NCI-H1930 (cell line): ENCODE measurements at places on chromosomes 4 and X.

DNA sequence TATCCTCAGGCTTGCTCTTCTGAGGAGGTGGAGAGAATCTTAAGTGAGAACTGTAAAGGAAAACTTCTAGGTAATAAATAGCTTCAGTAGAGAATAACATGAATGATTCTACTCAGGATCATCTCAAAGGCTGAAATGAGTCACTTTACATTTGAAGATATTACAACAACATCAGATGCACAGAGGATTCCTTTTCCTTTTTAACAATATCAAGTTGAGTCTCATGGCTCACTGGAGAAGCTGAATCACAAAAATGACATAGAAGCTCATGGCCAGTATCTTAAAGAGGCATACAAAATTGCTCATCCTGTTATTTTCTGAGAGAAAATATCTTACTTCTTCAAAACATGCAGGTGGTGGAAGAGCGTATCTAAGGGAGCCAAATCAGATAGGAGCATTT lies 72.5 kb upstream of the EMCN start:
- no peak for DNase-seq

GRCh38 chr4:138062929-138063328 lies 179.2 kb downstream of the SLC7A11 start:
- no peak for DNase-seq

- DNase-seq = no peak
These were observed 40.1 kb downstream of the STIM2 start for GRCh38 chr4:26900765-26901164.

- no peak for DNase-seq
These were observed 17.1 kb downstream of the PPP2R3B start for GRCh38 chrX:369563-370101.

DNA sequence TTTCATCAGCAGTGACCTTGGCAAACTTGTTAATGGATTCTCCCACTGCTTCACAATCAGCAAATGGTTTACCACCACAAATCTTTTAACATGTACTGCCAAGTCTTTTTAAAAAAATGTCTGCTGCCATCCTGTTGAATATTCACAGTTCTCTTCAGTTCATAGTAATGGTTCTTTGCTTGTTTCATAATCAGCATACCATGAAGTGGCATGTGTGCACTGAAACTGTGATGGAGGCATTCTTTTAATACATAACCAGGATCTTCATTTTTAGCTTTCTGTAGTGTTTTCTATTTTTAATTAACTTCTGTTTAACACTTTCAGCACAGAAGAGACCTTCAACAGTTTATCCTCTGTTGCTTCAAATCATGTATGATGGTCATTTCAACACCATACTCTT lies 230.1 kb upstream of the ARSJ start:
- no peak for DNase-seq

DNA sequence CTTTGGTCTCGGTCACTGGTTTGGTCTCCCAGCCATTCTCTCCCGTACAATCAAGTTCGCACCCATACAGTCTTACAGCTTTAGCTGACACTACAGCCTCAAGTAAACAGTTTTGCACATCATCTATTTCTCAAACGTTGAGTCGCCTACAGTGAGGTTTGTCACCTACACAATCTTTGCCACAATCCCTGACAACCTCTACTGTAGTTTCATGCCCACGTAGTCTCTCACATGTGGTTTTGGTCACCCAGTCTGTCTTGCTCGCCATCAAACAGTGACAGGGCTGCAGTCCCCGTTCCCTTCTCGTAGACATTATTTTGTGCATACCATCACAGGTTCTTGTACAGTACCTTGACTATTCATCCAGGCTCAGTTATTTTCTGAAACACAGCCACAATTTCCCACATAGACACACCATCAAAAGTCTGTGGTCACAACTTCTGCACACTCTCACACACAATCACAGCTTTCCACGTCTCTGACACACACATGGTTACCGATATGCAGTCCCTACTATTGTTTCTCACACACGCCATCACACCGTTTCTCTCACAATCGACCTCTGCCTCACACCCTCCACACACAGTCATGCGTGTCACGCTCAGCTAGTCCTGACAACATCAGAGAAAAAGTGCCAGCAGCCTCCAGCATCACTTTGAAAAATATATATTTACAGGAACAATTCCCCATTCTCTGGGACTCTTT lies 5.3 kb upstream of the CFP start:
- no peak for DNase-seq

DNA sequence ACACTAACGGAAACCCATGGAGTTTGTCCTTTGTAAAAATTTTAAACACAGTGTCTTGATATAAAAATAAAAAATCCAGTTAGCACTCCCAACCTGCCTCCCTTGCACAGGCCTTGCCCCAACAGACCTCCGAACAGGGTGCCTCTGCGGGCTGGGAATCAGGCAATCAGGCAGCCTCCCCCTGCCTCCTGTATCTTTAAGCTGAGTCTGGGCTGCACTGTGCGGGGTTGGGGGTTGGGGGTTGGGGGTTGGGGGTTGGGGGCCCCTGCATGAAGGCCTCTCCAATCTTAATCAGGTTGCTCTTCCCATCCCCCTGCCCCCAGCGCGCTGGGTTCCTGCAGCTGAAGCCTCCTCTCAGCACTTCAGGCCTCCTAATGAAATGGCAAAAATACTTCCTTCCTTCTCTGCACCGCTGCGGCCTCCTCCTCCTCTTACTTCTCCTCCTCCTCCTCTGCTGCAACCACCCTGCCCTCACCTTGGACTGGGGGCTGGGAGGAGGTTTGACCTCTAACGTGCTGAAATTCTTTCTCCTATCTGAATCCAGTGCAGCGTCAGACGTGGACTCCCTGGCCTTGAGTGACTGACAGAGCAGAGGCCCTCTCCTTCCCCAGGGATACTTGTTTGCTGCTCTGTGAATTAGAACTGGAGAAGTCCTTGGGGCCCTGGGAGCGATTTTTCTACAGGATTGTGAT lies 26.6 kb downstream of the NLGN3 start:
- DNase-seq = no peak
